ENCODE measurements at places on chromosomes 16 and 17. TPM values are rescaled to one million over a fixed set of nuclear protein-coding genes. Genes with fewer than 3 reads are reported as not detected.
A peak's percentile ranks its signal among the peaks of the same experiment; 100 is the strongest.

DNA sequence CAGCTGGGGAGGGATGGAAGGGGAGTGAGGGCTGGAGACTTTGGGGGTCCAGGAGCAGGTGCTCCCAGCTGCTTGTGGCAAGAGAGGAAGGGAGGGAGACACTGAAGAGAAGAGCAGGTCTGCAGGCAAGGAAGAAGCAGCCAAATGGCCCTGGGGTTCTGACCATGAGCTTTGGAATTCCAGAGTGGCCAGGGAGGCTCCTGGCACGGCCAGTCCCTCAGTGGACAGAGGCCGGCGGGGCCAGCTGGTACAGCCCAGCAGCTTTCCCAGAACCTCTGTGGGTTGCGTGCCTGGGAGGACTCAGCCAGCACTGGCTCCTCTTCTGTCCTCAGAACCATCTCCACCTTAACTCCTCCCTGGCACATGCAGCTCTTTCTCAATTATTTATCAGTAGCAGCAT, 233.0 kb downstream of the MSI2 start:
- DNase-seq: peak; percentile 69

GRCh38 chr16:4868026-4868425, 20.7 kb downstream of the UBN1 start:
- DNase-seq: no peak

SPAG9 gene
- total RNA-seq: 88.4 TPM

SRL gene
- 4.6 TPM for total RNA-seq

- DNase-seq: peak; percentile 95
Observed at GRCh38 chr16:67530013-67530939, 1.6 kb downstream of the RIPOR1 start.

GRCh38 chr17:65254166-65254565, 117.0 kb downstream of the RGS9 start:
- no peak for DNase-seq

ABCC11 gene
- not detected for total RNA-seq

DNA sequence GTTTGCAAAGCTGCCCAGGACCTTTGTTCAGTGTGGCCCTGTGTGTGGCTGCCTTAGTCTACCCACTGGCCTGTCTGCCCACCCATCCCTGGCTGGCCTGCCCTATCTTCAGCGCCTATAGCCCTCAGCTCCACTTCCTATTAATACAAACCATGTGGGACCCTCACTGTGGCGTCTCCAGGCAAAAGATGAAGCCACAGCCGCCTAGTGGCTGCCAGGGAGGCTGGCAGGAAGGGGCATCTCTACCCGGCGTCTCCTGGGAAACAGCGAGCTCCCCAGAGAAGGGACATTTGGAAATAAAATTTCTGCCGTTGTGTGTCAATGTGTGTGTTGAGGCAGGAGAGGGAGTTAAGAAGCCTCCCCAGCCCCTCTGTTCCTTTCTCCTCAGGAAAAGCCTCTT, 31.5 kb downstream of the NEUROD2 start:
- DNase-seq: no peak

DNA sequence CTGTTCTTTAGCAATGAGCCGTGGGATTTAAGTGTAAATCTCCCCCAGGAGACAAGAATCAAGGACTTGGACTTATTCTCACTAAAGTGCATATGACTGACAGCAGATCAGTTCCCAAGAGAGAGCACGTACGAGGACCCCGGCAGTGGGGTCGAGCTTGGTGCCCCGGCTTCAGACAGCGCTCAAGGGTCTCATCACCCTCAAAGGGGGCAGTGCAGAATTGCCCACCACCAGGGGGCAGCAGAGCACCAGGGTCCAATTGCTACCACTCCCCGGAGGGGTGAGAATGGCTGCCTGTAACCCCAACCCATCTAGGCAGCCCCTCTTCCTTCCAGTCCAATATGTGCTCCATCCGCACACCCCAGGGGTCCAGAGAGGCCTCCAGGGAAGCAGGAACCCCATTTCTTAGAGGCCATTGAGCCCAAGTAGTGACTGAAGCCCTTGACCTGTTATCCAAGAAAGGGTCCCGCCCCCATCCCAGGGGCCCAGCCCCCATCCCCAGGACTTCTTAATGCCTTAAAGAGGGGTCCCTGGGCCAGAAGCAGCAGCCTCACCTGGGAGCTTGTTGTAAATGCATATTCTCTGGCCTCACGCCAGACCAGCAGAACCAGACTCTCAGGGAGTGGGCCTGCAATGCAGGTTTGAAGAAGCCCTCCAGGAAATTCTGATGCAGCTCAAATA, 86.1 kb downstream of the ZDHHC7 start:
- DNase-seq: peak; percentile 86

DNA sequence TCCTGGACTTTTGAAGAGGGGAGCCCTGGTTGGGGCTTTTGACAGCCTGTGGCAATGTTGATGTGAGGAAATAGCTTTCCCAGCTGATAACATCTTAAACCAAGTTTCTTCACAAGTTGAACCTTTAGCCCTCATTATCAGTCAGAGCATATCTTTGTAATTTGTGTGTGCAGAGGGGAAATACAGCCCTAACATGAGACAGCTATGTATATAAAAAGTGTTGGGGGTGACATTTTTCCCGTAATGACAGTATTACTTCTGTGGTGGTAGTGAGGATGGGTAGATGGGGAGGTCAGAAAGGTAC, 221.1 kb downstream of the FTO start:
- DNase-seq: no peak

PRSS33 gene
- total RNA-seq: not detected

GRCh38 chr17:43367737-43368242, 31.0 kb upstream of the ARL4D start:
- DNase-seq: no peak

NOD2 gene
- total RNA-seq: 4.5 TPM

DNA sequence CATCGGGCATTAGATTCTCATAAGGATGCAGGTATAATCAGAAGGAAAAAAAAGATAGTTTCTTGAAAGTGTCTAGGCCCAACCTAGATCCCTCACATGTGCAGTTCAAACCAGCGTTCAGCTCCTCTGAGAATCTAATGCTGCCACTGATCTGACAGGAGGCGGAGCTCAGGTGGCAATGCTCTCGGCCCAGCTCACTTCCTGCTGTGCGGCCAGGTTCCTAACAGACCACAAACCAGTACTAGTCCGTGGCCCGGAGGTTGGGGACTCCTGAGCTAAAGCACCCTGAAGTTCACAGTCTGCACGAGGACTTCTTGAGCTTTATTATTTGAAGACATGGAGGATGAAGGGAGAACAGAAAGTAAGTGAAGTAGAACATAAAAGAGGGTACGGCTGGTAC, 16.8 kb downstream of the SMCR8 start:
- no peak for DNase-seq

FOXJ1 gene
- not detected for total RNA-seq

ALOX12 gene
- 0.14 TPM for total RNA-seq

DNA sequence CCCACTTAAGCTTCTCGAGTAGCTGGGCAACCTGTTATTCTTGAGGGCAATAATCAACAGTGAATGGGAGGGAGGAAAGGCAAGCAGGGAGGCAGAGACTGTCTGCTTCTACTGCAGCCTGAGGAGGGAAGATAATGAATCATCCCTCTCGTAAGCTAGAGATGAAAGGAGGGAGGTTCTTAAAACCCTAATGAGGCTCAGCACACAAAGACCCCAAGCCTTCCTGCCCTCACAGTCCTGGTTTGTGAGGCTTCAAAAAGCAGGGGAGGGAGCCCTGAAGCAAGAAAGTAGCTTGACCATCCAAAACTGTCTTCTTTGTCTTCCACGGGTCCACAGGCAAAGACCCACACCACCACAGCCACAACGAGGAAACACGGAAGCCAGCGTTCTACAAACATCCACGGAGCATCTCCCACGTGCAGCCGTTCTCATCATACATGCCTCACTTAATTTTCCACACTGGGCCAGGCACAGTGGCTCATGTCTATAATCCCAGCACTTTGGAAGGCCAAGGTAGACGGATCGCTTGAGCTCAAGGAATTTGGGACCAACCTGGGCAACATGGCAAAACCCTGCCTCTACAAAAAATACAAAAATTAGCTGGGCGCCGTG, 1.8 kb downstream of the PIK3R5 start:
- DNase-seq: no peak

TNRC6A gene
- 58.3 TPM for total RNA-seq

GRCh38 chr17:81428121-81428515, 32.9 kb downstream of the BAHCC1 start:
- DNase-seq: no peak

SERPINF2 gene
- total RNA-seq: 40.7 TPM

DNA sequence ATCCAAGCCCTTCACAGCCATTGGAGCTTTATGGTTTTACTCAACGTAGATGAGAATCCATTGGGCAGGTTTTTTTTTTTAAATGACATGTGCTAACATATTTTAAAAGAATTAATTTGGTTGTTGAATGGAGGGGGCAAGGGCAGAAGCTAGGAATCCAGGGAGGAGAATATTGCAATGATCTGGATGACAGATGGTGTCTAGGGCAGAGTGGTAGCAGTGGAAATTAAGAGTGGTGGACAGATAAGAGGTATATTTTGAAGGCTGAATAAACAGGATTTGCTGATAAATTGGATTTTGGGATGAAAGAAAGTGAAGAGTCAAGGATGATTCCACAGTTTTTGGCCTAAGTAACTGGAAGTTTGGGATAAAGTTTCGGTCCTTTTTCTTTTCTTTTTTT, 54.8 kb upstream of the DHX40 start:
- no peak for DNase-seq

TBC1D3E gene
- not detected for total RNA-seq

DNA sequence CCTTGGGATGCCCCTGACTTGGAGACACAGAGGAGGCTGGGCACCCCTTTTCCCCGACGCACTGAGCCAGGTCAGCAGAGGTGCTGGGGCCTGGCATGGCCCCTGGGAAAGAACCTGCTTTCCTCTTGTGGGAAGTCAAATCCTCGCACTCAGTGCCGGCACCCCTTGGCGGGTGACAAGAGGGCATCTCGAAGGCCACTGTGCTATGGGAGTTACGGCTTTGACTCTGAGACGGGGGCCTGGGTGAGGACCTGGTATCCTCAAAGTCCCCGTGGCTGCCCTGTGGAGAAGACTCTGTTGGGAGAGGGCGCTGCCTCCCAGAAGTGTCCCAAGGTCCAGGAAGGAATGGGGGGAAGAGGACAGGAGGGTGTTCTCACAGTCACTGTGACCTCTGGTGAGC, 117.0 kb downstream of the METRNL start:
- DNase-seq: no peak

DNA sequence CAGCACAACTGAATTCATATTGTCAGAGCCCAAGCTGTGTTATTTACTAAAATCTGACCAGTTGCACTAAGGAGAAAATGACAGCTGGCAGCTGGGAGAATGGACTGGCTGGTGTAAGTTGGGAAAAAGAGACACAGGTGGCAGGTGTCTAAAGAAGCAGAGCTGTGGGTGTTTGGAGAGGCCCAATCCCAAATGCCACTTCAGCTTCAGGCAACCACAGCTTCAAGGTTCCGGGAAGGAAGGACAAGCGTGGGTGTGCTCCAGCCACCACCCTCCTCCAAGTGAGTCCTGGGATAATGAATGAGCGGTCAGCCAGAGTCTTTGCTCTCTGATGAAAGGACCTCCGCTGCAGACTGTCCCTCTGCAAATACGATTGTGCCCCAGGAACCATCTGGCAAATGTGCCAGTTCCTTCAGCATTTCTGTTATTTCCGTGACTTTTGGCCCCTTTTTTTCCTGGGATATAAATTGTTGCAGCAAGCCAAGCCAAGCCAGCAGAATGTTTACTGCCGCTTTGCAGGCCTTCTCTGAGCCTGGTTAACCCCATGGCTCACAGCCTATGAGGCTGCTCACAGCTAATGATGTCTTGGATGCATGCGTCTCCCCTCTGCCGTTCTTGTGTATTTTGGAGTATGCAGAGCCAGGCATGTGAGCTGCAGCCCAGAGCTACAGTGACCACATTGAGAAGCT, 9.5 kb upstream of the RHBDL3 start:
- DNase-seq: peak; percentile 44

DNA sequence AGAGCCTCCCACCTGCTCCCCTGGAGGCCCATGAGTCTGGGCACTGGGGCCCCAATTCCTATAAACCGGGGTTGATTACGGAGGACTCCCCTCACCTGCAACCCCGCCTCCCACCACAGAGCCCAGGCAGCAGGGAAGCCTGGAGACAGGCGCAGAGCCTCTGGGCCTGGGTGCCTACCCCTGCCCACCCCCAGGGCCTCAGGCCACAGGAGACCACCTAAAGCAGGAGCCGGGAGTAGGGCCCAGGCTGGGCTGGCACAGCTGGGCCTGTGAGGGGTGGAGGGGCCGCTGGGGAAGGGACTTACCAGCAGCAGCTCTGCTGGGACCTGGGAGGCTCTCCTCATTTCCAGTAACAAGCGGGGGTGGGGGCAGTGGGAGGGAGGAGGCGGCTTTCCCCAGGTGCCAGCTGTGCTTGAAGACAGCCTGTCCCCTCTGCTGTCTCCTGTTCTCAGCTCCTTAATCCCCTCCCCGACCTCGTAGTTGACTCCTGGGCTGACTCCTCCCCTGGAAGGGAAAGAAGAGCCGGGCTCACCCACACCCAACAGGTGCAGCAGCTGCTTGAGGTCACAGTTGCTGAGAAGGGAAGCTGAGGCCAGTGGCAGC, 46.8 kb downstream of the TMEM235 start:
- no peak for DNase-seq

DNA sequence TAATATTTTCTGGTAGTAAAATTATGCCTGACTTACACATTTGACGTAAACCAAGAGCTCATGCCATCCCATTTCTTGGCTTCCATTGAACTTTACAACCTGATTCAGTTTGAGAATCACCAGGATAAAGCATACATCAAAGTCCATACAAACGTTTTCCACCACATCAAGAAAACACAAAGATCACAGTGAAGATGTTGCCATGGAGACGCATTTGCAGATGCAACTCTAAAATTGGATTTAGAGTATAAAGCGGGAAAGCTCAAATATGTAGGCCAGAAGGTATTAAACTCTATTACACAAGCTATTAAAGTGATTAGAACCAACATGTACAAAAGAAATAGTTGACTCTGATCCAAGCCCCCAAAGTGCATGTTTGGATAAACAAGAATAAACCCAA, 10.4 kb downstream of the C16orf46 start:
- DNase-seq: no peak

DNA sequence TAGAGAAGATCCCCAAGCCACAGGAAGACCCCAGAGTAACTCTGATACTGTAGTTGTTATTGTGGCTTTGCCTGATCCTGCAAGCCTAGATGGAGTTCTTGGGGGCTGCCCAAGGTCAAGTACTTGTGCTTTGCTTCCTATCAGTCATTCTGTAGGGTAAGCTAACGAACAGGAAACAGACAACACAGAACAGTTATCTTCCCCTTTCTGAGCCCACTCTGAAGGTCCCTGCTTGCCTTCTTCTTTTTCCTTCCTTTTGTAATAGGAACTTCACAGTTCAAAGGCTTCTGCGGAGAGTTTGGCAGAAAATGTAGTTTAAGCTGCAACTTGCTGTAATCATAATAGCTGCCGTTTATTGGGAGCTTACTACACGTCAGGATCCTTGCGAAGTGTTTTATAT, 494.1 kb upstream of the ERCC4 start:
- DNase-seq: no peak

GRCh38 chr16:85278839-85279238, 166.6 kb upstream of the CIBAR2 start:
- no peak for DNase-seq

GRCh38 chr16:46649588-46650253, 28.5 kb upstream of the SHCBP1 start:
- DNase-seq: peak; percentile 84
